ENCODE measurements at places on chromosomes 13 and 19.

- DNase-seq = no peak
These were observed 36.8 kb downstream of the N4BP2L1 start for GRCh38 chr13:32391101-32391619.

DNA sequence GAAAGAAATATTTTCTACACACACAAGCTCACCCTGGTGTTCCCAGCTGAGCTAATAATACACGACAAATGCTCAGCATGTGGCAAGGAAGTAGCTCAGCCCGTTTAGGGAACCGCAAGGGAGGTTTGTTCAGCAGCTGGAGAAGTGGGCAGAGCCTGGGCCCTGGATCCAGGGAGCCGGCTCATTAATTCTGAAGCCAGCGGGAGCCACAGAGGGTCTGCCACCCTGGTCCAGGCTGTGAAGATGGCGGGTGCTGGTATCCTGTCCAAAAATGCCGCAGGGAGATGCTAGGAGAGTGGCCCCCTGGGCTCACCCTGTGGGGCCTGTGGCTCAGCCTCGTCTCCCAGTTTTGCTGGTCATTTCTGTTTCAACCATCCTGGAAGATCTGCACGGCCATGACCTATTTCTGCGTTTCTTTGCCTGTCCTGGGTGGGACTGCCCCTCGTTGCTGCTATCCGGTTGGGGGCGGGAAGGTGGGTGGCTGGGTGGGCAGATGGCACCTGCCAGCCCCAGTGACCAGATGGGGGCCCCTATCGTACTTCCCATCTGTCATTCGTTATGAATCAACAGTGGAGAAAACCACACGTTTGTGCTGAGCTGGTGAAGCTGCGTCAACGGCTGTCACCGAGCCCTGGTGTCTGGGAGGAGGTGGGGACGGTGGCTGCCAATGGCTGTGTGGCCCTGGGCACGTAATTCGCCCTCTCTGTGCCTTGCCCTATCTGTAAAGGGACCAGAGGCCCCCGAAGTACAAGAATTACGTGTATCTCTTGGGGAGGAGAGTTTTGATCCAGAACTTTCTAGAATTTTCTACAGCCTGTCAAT, 2.7 kb upstream of the GNA15 start:
- peak; percentile 36 for DNase-seq

- DNase-seq = no peak
These were observed 30.5 kb downstream of the VAV1 start for GRCh38 chr19:6803036-6803404.

- DNase-seq = no peak
These were observed 6.5 kb downstream of the EPSTI1 start for GRCh38 chr13:42985312-42986175.

DNA sequence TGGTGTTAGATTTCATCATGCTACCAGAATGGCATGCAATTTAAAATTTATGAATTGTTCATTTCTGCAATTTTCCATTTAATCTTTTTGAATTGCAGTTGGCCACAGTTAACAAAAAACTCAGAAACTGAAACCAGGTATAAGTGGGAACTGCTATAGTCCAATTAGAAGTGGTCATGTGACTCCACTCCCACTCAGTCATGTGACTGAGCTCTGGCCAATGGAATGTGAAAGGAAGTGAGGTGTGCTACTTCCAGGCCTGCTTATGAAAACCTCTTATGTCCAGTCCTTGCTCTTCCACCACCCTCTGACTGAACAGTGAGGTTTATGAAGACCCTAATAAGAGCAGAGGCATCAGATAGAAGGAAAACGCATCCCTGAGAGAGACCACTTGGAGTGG, 47.0 kb downstream of the DLEU7 start:
- no peak for DNase-seq

- no peak for DNase-seq
These were observed 386.6 kb downstream of the DIAPH3 start for GRCh38 chr13:59776924-59777690.

GRCh38 chr19:39405958-39406655, 540 bp upstream of the ZFP36 start:
- no peak for DNase-seq

GRCh38 chr19:35211545-35212230, 16.9 kb downstream of the FAM187B start:
- DNase-seq = no peak

- DNase-seq = no peak
These were observed 4.3 kb downstream of the TBC1D17 start for GRCh38 chr19:49881672-49882394.

GRCh38 chr19:27751044-27751391, 1461.9 kb downstream of the UQCRFS1 start:
- no peak for DNase-seq

GRCh38 chr19:55276720-55277430, 3.0 kb downstream of the HSPBP1 start:
- DNase-seq = no peak
